ENCODE measurements at places on chromosomes 4 and X.

- no peak for DNase-seq
These were observed 1077.3 kb upstream of the ADGRL3 start for GRCh38 chr4:60122820-60123219.

GRCh38 chr4:133668061-133668851 is 519.2 kb downstream of the PCDH10 start:
- no peak for DNase-seq

GRCh38 chr4:111837761-111838160 is 307.5 kb upstream of the FAM241A start:
- no peak for DNase-seq

GRCh38 chr4:154004507-154005170 is 215.8 kb upstream of the SFRP2 start:
- no peak for DNase-seq

DNA sequence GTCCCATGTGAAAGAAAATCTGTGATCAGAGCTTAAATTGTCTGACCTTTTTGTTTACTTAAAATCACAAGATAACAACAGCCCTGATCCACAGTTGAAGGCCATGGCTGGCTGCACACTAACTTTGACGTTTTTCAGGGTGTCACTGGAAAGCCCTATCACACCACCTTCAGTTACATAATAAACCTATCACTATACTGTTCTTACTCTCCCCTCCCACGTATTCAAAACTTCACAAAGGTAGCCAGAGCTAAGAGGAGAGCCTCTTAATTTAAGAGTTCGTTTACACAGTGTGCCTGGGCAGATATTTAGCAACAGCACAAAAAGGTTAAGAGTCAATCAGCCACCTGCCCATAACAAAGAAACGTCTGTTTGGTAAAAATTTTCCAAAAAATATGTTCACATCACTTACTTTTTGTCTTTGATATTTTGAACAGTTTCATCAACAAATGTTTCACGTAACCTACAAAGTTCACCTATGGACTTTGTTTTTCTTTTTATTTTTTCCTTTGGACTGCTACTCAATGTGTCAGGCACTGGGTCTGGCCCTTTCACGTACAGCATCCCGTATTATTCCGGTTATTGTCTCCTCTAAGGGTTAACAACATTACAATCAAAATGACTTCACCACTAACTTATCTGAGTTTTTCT is 25.0 kb downstream of the RFC1 start:
- DNase-seq: no peak

GRCh38 chrX:30949554-30949953 is 60.5 kb upstream of the TAB3 start:
- no peak for DNase-seq

GRCh38 chr4:154838155-154838554 is 57.1 kb downstream of the RBM46 start:
- no peak for DNase-seq

GRCh38 chrX:64152857-64153256 is 52.7 kb downstream of the AMER1 start:
- DNase-seq: no peak
